Hematopoietic multipotent progenitor cell treated with erythropoietin and hydrocortisone succinate and interleukin-3 and kit ligand, for 4 days (in vitro differentiated cells): ENCODE measurements at places on chromosomes 7 and 10.

GRCh38 chr7:28729727-28730126 lies 228.4 kb downstream of the TRIL start:
- DNase-seq: no peak

DNA sequence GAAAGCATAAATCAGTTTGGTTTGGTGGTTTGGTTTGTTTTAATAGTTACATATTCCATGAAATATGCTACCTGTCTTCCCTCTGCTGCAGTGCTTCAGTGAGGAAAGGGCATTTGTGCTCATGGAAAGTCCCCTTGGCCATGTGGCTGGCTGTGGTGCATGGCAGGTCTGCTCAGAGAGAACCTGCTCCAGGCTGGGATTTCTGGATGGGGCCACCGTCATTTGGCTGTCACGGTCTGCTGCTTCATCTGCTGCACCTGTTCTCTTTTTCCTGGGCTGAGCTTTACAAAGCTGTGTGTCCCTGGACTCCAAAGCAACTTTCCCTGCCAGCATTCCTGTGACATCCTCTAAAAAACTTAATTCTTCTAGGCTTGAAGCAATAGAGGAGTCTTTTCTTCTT lies 8.9 kb downstream of the CDK14 start:
- no peak for DNase-seq

DNA sequence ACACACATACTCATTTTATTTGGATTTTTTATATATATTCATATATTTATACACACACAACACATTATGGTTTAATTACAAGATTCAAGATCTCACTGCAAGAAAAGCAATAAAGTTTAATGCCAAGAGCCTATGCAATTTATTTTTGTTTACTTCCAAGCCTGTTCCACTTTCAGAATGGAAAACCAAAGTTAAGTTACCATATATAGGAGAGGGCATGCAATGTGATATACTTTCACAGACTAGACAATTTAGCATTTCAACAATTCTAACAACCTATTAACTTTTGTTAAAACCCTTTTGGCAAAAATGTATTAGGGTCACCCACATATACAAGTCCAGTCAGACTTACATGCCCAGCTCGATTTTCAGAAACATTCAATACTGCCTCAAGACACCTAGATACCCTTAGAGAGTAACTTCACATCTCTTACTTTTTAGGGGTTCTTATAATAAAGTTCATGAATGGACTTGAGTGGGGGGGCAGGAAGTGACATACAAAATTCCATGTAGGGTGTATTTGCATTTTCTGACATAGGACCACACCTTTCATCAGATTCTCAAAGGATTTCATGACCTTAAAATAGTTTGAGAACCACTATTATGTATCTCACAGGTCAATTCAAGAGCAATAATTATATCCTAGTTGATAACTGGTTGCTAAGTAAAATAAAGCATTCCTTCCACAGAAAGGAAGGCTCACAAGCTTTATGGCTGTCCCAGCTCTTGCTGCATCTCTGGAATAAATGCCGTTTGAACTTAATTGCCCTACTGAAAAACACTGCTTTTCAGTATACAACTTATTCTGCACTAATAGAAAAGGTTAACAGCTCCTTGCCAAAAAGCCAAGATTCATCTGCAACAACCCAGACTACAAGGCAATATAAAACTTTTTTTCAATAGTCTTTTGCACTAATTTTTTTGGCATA lies 2.5 kb downstream of the P4HA1 start:
- peak; percentile 22 for DNase-seq

DNA sequence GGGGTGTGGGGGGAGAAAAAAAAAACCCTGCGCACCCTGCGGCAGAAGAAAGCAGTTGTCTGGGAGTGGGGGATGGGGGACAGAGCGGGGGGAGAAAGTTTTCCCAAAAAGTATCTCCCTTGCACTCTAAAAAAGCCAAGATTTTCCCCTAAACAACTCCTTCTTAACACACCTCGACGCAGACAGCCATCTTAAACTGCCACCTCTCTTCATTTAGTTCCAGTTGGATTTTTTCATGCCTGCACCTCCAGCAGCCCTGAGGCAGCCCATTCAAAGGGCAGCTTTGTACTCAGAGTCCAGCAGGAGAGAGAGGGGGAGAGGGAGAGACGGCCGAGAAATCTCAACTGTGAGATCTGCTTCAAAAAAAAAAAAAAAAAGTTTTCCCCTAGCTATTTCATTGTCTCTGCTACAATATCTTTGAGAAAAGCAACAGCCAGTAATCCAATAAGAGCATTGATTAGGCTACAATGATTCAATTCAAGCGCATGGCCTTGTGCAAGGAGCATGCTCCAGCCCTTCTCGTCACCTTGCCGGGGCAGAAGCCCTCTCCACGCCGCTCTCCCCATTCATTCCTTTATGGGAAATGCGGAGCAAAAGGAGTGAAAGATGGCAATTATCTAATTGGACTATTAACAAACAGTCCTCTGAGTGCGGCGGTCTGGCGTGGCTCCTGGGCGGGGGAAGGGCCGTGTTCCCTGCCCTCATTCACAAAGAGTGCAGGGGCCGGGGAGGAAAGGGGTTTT lies 939 bp upstream of the VAX1 start:
- DNase-seq: no peak

DNA sequence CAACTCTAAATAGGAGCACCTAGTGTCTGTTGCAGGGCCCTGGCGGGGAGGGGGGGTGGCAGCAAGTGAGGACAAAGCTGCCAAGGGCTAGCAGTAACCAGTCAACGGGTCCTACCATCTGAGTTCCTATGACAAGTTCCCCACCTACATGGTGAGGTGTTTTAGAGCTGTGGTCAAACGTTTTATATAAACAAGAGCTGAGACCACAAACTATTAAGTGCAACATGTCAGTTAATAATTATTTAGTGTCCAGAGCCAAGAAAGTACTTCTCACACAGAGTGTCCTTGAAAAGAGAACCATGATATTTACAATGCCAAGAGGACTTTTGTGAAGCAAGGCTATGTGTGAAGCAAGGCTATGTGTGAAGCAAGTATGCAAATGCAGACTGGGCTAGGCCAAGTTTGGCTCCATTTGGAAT lies 434.7 kb downstream of the TNS3 start:
- DNase-seq: no peak

- no peak for DNase-seq
Observed at GRCh38 chr7:135410543-135410942, 99.4 kb downstream of the CNOT4 start.

- DNase-seq: peak; percentile 2
Observed at GRCh38 chr7:19262826-19263225, 117.6 kb upstream of the FERD3L start.

- no peak for DNase-seq
Observed at GRCh38 chr10:75982611-75983369, 551.4 kb downstream of the LRMDA start.

- DNase-seq: no peak
Observed at GRCh38 chr7:117273814-117274225, 49.0 kb downstream of the WNT2 start.

DNA sequence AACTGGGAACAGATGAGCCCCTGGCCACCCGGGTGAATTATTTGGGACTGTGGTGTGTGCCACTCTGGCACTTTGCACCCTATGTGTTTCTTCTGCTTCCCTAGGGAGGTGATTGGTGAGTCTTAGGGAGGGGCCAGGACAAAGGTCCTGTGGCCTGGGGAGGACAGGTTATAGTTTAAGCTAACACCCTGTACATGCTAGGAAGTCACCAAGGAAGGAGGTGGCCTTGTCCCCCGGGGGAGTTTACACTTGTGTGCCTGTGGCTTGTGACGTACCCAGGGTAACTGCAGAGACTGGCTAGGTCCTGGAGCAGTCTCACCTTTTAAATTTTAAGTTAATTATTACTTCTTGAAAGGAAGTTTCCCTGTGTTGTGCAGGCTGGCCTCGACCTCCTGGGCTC lies 196.2 kb downstream of the BAMBI start:
- DNase-seq: no peak

- DNase-seq: no peak
Observed at GRCh38 chr7:122485856-122486255, 181.3 kb upstream of the FEZF1 start.

- DNase-seq: no peak
Observed at GRCh38 chr10:119518176-119518575, 24.3 kb downstream of the RGS10 start.

GRCh38 chr7:155810770-155811559 lies 1.3 kb downstream of the SHH start:
- DNase-seq: no peak

- no peak for DNase-seq
Observed at GRCh38 chr10:73439605-73440312, 6.4 kb upstream of the MSS51 start.

DNA sequence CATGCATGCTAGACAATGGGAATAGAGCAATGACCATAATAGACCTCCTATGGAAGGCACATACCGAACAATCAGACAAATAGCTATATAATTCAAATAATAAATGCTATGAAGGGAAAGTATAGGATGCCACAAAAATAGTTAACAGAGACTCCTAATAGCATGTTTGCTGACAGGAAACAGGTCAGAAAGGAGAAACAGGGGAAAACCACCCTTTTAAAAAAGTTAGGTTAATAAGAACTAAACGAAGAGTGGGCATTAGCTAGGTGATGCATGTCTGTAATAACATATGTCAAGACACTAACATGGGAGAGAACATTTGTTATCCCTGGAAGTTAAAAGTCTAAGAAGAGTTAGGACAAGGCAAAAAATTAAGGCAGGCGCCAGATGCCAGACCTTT lies 58.9 kb downstream of the ABI1 start:
- no peak for DNase-seq

DNA sequence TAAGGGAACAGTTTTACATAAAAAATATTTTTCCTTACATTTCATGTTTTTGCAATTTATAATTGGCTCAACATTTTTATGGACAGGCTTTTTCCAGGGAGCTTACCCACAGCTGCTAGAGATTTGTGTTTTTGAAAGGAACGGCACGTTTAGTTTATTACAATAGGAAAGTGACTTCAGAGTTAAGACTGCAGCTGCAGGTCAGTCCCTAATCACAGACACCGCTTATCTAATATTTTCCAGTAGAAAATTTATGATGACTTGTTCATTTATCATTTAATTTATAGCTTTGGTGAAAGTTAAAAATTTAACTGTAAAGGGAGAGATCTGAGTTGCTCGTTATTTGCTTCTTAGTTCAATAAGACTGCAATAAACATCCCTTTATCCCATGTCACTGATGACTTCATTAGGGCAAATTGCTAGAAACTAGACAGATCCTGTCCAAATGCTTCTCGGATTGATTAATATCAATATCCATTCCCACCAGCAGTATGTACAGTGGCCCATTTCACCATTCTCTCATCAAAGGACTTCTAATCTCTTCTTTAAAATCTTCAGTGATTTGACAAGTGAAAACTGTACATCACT lies 97.0 kb upstream of the ODAD2 start:
- DNase-seq: no peak

GRCh38 chr10:132036887-132037675 lies 28.7 kb upstream of the JAKMIP3 start:
- no peak for DNase-seq

DNA sequence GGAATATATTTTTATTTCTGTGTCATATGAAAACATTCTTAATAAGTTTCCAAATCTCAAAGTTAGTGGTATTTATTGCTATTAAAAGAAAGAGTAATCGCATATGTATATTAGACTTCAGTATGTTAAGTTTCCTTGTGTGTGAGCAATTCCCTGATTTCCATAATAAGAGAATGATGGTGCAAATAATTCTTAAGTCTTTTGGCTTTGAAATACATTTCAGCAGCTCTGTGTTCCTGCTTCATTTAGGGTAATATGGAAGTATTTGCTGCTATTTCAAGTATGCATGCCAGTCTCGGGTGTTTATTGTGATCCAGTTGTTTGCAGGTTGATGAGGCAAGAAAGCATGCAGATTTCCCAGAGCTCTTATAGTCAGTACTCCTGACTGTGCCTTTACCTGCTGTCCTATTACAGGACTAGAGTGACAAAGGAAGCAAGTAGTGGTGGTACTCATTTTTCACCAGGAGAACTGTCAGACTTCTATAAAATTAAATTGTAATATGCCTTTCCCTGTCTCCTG lies 43.7 kb downstream of the FGFBP3 start:
- no peak for DNase-seq

- DNase-seq: no peak
Observed at GRCh38 chr7:28627263-28627653, 214.9 kb downstream of the CREB5 start.

- no peak for DNase-seq
Observed at GRCh38 chr7:152081088-152081487, 55.6 kb downstream of the GALNT11 start.

GRCh38 chr10:74104996-74105395 lies 45.6 kb downstream of the AP3M1 start:
- no peak for DNase-seq

DNA sequence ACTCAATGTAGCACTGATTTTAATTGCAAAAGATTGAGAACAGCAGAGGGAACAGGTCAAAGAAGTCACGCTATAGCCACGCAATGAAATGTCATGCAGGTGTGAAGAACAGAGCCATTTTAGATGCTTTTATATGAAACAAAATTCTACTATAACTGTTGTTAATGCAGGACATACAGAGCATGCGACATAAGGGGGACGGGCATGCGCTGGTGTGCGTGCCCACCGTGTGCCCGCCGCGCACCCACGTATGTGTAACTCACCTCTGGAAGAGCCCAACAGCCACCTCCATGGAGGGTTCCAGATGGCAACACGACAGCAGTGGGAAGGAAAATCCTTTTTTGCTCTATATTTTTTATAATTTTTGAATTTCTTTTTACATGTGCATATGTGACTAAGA lies 410.0 kb upstream of the RNF32 start:
- DNase-seq: no peak

- no peak for DNase-seq
Observed at GRCh38 chr10:127873901-127874470, 18.8 kb downstream of the CLRN3 start.

DNA sequence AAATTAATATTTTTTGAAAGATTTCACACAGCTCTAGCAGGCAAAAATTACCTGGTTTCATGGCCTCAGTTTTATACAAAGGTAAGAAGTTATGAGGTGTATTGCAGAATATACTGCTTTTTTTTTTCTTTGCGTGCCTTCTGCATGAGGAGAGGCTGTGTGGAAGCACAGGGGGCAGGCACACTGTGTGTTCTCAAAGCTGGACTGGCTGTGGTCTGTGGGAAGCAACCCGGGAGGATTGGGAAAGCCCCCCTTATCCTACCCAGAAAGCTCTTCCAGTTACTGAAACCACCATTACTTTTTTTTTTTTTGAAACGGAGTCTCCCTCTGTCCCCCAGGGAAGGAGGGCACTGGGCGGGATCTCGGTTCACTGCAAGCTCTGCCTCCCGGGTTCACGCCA lies 25.0 kb downstream of the ADARB2 start:
- no peak for DNase-seq
